ENCODE measurements at places on chromosomes 7 and 10. TPM values are rescaled to one million over a fixed set of nuclear protein-coding genes. Genes with fewer than 3 reads are reported as not detected.

GRCh38 chr10:62433181-62433692, 59.1 kb downstream of the ZNF365 start:
- peak; percentile 35 for DNase-seq

DNA sequence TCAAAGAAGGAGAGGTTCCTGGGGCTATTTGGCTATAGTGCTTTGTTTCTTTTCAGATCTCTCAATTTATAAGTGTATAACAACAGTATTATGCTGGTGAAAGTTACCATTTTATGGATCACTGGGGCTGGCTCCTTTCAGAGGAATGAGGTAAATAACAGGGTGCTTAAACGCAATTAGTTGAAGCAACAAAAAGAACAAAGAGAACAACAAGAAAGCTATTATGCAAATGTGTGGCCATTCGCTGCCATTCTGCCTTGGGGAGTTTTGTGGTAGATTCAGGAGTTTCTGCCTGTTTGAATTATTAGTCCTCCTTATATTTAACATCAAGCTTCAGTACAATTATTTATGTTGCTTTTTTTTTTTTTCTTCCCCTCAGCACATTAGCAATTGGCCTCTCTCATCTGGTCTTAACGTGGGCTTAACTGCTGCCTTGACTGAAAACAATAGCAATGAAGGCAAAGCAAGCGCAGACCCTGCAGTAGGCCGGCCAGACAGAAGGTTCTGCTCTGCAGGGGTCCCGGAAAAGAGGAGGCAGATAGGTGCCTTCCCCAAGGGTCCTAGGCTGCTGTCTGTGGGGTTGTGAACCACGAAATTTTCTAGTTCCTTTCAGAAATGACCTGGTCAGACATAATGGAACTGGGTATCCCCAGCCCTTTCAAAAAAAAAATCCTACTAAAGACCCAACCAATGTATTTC, 339.9 kb upstream of the PODXL start:
- no peak for DNase-seq

The CDK14 gene
- total RNA-seq = 36.7 TPM

DNA sequence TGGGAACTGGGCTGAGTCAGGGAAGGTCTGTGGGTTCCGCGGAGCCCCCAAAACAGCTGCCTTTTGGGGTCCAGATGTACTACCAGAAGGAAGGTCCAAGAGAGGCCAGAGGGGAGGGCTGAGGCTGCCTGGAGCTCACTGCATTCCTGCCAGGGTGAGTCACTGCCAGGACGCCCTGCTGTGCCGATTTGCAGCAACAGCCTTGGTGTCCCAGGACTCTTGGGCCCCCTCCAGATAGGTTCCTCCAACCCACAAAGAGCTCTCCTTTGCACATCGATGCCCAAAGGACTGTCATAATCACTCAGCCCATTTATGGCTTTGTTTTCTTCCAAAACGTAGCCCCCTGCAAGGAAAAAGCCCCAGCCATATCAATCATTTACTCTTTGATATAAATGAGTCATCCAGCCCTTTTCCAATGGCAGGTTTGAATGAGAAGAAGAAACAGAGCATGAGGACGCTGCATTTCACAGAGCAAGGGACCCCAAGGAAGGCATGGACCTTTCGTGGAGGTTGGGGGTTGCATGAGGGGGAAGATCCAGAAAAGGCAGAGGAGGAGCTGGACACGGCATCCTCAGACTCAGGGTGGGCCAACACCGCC, 32.2 kb upstream of the COL13A1 start:
- peak; percentile 16 for DNase-seq

GRCh38 chr7:106484562-106484961, 176.4 kb downstream of the CCDC71L start:
- no peak for DNase-seq

- no peak for DNase-seq
Measured at GRCh38 chr10:23408330-23408976, 30.4 kb upstream of the OTUD1 start.

GRCh38 chr10:77173615-77174461, 463.8 kb downstream of the KCNMA1 start:
- DNase-seq = peak; percentile 90

The CYP26C1 gene
- 0.09 TPM for total RNA-seq

The SPDYE9 gene
- total RNA-seq = 0.04 TPM

DNA sequence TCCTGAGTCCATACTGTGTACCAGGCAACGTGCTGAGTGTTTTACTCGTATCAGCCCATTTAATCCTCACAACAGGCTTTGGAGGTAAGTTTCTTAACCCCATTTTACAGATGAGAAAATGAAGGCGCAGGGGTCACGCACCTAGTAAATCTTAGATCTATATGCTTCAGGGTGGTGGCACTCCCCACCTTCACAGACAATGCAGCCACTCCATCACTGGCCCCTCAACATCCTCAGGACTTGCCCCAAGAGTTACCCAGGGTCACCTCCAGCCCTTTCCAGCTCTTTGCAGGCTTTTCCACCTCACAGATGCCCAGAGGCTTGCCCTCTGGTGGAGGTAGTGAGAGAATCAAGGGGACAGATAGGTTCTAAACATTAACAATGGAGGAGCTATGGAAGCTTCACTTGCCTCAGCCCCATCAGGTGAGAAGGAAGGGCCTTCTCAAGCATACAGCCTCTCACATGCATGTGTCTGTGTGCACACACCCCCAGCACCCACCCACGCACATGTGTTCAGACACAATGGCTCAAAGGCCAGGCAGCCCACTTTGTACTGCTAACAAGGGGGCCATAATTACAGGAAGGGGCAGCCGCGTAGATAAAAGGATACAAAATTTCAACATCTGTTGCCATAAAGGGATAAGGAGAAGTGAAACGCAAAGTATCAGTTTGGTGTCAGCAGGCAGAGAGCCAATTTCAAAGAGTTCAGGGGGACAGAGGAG, 29.1 kb downstream of the DPCD start:
- no peak for DNase-seq

The GFRA1 gene
- total RNA-seq = 41.5 TPM

DNA sequence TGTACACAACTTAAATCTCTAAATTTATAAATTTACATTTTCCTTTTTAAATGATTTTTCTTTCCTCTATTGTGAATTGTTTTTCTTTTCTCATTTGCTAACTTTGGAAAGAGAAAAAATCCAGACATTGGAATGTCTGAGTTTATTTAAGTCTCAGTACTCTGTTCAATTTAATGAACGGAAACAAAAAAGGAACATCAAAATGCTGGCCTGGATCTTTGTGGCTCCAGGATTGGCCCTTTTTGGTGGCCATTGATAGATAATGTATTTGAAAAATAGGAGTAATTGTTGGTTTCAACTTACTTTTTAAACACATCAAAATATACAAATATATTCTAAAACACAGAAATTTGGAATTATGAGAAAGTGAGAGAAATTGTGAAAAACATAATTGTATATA, 336.0 kb downstream of the SUGCT start:
- DNase-seq = peak; percentile 60

- no peak for DNase-seq
Measured at GRCh38 chr7:133561396-133561795, 308.5 kb downstream of the EXOC4 start.

The EFCAB10 gene
- not detected for total RNA-seq

GRCh38 chr10:82210331-82210730, 335.3 kb downstream of the NRG3 start:
- no peak for DNase-seq

GRCh38 chr7:131546583-131547141, 9.8 kb downstream of the PODXL start:
- no peak for DNase-seq

DNA sequence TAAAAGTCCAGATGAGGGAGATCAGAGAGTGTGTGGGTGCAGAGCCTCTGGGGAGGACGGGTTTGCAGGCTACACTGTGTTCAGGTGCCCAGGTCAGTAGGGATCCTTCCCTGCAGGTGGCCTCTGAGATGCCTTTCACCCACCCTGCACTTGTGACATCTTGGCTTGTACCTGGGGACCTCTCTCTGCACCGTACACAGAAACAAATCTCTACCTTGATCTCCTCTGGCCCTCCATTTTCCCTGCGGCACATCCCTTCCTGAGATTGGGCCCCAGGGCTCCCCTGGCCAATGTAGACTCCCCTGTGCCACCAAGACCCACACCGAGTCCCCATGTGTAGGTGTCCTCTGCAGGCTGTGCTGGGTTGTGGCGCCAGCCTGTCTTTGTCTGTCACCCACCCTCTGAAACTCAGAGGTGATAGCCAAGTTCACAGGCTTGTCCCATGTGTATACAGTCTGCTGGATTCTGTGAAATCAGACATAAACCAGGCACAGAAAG, 140.6 kb downstream of the PTPN20 start:
- no peak for DNase-seq

- DNase-seq = no peak
Measured at GRCh38 chr10:72756674-72757385, 64.9 kb downstream of the MCU start.

The MINDY3 gene
- total RNA-seq = 29.3 TPM

GRCh38 chr10:62008946-62009345, 107.4 kb downstream of the ARID5B start:
- peak; percentile 67 for DNase-seq

GRCh38 chr7:126440542-126440941, 812.2 kb downstream of the GRM8 start:
- DNase-seq = no peak

GRCh38 chr10:4527281-4527970, 298.6 kb upstream of the AKR1E2 start:
- peak; percentile 49 for DNase-seq

GRCh38 chr7:155094636-155095135, 24.6 kb downstream of the HTR5A start:
- DNase-seq = no peak

The MMP21 gene
- total RNA-seq = 0.18 TPM

DNA sequence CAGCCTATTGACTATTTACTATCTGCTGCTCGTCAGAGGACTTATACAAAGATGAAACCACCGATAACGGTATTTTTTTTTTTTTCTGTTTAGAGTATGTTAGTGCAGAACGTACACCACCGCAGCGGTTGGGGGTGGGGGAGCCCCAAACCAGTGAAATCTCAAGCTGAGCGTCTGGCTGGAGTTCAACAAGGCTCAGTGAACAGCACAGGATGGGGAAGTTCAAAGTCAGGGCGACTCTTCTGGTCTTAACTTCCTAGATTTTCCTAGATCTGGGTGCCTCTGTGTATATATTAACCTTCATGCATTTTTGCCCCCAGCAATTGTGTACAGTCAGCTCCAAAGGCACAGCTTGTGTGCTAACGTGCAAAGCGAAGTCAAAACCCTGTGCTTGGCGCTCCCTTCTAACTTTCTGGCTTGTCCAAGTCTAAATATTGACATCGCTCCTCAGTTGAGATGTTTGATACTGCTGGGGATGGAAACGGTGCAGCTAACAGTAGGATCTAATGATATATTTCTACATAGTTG, 1.1 kb downstream of the RHOBTB1 start:
- peak; percentile 84 for DNase-seq

DNA sequence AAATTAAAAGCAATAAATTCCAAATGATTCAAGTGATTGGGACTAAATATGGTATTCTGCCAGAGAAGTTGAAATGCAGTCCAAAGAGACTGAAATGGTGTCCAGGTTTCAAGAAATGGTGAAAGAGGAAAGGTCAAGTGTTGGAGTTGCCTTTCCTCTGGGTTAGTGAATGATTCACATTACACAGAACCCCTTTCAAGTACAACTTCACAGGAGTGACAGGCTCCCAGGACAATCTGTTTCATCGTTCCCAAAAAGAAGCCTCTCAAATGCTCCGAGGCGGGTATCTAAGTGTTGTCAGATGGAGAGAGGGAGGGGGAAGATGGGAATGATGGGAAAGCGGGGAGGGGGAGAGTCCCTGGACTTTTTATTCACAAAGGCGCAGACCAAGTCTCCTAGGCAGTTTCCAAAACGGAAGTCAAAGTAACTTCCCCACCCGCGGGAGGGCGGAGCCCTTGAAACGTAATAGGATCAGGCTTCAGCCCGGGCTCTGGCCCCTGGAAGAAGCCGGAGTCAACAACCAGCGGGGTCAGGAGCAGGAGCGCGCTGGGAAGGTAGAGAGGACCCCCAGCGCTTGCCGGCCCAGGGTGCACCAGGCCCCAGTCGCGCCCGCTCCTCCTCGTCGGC, 754 bp downstream of the SLC25A13 start:
- DNase-seq = peak; percentile 97

DNA sequence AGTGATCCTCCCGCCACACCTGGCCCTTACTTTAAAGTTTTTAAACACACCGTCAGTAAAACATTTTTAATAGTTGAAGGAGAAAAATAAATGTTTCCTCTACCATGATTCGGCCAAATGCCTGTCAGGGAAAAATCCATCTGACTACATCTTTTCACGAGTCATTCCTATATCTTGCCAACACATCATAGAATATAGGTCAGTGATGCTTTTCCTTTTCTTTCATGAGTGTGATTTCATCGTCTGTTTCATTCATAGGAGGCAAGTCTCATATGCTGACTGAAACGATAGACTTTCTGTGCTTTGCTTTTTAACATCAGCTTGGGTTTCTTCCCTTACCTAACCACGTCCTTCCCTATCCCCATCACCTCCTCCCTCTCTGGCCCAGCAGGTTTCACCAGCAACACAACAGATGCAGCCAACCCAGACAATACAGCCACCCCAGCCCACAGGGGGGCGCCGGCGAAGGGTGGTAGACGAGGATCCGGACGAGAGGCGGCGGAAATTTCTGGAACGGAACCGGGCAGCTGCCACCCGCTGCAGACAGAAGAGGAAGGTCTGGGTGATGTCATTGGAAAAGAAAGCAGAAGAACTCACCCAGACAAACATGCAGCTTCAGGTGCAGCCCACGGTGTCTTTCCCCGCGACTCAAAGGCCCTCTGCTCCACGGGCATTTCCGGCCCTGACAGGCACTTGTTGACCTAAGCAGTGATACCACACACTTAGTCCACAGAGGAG, 149.2 kb downstream of the TRIL start:
- peak; percentile 34 for DNase-seq

DNA sequence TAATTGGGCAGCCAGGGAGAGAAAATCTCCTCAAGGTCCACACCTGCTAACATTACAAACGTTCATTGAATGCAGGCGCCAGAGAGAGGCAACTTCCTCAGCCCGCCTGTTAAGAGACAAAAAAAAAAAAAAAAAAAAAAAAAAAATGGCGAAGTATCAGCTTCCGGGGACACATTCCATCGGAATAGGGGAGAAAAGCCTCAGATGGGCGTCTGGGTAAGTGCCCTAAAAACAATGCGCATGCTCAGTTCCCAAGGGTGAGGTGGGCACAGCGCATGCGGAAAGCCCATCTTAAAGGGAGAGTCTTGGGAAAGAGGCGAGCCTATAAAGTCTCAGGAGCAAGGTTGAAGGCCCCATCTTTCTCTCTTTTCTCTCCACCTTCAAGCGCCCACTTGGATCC, 1139.7 kb upstream of the CELF2 start:
- DNase-seq = no peak

All from muscle of leg (tissue), 16 donors.